Kidney (tissue), 22 donors: ENCODE measurements at places on chromosomes 6 and 20.

GRCh38 chr6:28969129-28969528 lies 36.0 kb downstream of the ZNF311 start:
- DNase-seq, result no peak

- no peak for DNase-seq
These were observed 8.7 kb downstream of the LAMA5 start for GRCh38 chr20:62358171-62359042.

GRCh38 chr6:109236115-109237076 lies 141.1 kb downstream of the CEP57L1 start:
- DNase-seq, result peak; percentile 13

GRCh38 chr20:12591949-12592470 lies 416.8 kb upstream of the SPTLC3 start:
- DNase-seq, result no peak

DNA sequence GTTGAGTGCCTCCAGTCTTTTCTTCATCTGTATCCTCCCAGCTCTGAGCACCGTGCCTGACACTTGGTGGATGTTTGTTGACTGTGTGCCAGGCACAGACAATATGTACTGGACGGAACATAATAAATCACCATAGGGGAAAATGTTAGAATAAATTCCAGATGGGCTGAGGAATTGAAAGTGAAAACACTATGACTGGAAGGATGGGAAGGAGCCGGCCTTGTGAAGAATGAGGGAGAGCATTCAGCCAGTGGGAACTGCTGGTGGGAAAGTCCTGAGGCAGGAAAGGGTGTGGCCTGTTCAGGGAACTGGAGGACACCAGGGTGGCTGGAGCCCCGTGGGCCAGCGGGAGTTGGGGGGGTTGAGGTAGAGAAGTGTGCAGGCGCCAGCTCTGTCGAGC lies 75.4 kb downstream of the MTHFD1L start:
- peak; percentile 36 for DNase-seq

DNA sequence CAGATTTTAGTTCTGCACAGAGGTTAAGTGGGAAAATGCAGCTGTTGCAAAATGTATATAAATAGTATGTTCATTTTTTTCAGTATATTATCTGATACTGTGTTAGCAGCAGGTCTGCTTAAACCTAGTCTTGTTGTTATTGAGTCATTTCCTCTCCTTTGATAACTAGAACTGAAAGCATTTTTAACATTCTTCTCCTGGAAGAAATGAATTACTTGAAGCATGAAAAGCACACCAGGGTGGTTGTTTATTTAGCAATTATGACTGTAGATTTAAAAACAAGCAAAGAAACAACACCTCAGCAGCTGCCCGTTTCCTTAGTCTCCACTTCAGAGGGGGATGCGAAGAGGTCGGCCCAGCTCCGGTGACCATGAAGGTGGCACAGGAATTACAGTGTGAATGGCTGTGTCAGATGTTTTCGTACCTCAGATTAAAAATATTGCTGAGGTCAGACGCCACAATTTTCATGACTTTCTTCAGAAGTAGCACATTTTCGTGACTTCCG lies 53.5 kb downstream of the GOPC start:
- DNase-seq, result no peak

GRCh38 chr6:25899580-25900408 lies 25.8 kb upstream of the SLC17A3 start:
- no peak for DNase-seq

GRCh38 chr6:53813096-53813495 lies 18.3 kb downstream of the LRRC1 start:
- DNase-seq, result no peak

GRCh38 chr6:160273196-160273595 lies 14.6 kb upstream of the SLC22A2 start:
- no peak for DNase-seq

DNA sequence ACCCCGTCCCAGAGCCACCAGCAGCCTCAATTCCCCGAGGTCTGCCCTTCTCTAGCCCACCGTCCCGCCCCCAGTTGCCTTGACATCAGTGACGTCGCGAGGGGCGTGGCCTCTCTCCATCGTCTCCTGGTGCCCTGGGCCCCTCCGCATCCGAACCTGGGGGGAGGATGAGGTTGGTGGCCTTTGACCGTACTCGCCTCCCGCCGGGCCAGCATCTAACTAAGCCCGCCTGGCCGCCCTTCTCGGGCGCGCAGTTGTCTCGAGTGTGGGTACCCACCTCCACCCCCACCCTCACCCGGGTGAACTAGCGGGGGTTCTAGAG lies 5.5 kb upstream of the ARMC12 start:
- DNase-seq, result peak; percentile 97

DNA sequence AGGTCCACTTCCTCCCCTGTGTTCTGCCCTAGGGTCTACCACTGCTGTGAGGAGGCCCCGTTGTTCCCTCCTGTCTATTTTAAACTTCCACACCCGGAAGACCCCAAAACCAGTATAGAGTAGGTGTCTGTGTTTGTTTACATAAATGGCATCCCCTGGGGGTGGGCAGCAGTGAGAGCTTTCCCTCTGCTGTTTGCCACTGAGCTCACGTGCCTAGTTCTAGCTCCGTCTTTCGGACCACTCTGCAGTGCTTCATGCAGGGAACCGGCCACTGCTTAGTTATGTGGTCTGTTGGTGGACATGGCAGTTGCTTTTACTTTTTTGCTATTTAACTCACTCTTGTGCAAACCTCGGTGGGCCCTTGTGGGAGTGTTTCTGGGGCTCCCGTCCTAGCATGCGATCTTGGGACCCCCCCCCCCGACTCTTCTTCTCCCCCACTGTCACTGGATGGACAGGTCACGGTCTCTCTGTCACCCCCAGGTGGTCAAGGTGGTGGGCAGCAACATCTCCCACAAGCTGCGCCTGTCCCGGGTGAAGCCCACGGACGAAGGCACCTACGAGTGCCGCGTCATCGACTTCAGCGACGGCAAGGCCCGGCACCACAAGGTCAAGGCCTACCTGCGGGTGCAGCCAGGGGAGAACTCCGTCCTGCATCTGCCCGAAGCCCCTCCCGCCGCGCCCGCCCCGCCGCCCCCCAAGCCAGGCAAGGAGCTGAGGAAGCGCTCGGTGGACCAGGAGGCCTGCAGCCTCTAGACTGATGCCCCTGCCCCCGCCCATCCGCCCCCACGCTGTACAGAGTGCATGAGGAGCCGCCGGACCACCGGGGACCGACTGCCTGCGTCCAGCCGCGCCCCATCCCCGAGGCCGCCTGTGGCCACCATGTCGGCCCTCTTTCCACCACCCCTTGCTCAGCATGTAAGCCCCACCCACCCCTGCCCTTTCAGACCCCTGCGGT lies 40.9 kb downstream of the VSTM2L start:
- DNase-seq, result no peak

- no peak for DNase-seq
These were observed 76.9 kb upstream of the MAFB start for GRCh38 chr20:40765814-40766480.

- DNase-seq, result no peak
These were observed 289.9 kb downstream of the BTBD9 start for GRCh38 chr6:38349795-38350194.

- DNase-seq, result no peak
These were observed 23.0 kb downstream of the USP49 start for GRCh38 chr6:41872147-41872546.

DNA sequence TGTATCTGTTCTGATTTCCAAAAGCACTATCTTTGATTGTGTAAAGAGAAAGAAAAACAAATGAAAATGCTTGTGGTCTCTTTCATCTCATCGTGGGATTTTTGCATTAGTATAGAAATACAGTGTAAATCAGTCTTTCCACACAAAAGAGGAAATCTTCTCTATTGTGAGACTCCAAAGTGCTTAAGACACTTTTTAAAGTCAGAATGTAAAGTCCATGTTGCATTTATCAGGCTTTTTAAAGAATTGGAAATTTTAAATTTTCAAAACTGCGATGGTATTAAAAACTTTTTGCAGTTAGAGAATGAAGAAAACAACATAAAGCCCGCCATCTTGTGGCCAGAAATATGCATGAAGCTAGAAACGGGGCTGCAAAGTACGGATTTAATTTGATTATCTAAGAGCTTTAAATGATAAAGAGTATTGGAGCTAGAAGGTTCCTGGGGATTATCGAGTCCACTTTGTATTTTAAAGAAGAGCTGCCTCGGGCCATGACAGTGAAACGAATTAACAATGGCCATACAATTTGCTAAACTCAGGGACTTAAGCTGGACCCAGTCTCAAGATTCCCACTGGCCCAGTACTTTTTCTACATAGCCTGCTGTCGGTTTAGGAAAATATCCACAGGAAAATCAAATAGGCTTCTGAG lies 339.6 kb downstream of the ARHGAP18 start:
- no peak for DNase-seq

DNA sequence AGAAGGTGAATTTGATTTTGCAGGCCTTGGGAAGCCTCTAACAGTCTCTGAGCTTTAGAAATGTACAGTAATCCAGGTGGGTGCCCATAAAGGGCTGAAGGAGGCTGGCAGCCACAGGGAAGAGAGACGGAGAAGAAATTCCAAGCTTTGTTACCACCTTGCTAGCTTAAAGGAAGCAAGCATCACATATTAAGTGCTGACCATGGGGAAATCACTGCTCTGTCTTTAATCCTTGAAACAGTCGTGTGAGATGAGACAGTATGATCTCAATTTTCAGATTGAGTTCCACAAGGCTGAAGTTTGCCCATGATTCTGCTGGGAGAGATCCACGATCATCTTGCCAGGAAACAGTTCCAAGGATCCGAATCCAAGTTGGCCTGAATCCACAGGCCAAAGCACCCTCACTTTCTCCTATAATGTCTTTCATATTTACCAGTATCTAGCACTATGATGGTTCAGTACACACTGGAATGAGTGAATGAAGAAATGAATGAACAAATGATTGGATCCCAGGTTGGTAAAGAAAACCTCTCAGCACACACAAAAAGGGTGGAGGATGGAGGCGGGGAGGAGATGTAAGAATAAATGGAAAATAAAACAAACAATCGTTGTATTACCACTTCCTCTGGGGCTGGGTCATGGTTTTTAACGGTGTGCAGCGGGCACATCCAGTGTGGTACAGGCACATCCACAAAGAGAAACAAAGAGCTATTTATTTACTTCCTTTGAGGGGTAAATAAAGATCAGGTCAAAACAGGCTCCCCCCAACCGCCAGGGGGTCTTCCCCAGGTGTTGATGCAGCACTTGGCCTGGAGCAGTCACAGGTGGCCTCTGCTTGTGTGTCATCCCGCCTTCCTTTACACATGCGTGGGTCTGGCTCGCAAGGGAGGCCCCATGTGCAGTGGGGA lies 28.2 kb upstream of the TAF8 start:
- no peak for DNase-seq

DNA sequence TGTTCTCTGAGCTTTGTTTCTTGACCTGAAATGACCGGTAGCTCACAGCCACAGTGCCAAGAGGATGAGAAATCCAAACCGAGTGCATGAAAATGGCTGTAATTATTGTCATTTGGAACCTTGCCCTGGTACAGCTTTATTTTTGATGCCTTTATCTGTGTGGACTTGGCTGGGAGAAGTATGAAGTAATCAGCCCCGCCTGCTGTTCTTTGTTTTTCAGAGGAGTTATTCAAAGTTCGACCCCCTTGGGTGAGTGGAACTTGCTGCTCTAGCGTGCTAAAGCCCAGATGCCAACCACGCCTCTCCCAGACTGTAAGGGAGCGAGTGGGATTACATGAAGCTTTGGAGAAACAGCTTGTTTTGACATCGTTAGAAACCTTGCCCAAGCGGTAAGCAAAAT lies 48.3 kb downstream of the ECT2L start:
- DNase-seq, result no peak

DNA sequence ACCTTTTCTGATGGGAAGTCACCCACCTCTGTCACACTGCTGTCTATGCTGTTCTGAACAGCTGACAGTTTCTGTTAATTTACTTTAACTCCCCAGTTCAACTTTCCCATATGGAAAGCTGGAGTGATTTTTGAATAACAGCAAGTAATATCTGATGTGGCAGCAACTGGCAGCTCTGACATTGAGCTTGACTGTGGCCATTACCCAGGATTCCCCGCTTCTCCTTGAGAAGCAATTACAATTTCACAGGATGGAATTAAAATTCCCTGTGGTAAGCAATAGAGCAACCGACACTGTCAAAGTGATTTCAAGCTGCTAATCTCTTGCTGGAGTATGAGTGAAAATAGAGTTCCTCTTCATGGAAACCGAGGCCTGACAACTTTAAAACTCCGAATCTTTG lies 348.1 kb upstream of the SOX4 start:
- DNase-seq, result no peak

DNA sequence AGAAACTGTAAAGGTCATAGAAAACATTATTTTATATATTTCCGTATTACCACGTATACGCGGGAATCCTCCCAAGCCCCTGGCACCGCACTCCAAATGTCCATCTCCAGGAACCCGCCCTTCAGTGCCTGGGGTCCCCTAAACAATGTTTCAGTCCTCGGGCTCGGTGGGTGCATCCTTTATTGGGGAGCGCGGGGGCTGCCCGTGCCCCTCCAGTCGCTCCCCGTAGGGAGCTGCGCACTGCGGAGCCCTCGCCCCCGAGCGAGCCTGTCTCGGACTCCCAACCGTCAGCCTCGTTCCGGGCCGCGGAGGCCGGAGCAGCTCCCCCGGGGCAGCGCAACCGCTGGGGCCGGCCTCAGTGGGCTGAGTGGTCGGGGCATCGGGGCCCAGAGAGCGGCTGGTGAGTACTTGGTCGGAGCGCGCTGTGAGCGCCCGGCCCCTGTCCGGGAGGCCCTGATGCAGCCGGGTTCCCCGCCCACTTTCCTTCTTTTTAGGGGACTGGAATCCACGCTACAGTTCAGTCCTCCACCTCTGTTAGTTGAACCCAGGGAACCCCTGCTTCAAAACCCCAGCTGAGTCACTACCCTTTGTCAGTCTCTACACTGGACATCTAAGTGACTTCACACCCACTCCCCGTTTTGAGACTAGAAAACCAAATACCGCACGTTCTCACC lies at the start of gene DNAH8:
Gene DNAH8, plus strand, starts transcription at position 296 of the 674 bp plus-strand sequence. CDS start 7,499 bp downstream, outside the sequence.
- no peak for DNase-seq

DNA sequence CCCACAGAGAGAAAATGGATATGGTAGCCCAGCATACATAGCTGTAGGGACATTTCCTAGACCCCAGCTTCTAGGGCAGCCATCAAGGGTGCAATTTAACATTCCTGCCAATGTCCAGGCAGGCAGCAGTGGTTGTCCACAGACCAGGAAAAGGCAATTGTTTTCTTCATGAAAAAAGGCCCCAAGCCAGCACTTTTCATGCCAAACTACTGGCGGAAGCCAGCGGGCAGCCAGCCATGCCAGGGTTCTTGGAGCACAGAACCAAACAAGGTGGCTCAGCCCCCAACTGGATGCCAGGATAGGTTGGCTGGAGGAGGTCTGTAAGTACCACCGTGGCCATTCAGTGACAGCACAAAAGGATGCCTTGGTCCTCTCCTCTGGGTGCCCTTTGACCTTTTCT lies 94.6 kb downstream of the BANF2 start:
- DNase-seq, result no peak
